Cerebellar nuclear complex (tissue), 1 donor: ENCODE measurements at places on chromosomes 5 and 9.

GRCh38 chr9:91845879-91846278 is 104.1 kb downstream of the ROR2 start:
- DNase-seq = no peak

DNA sequence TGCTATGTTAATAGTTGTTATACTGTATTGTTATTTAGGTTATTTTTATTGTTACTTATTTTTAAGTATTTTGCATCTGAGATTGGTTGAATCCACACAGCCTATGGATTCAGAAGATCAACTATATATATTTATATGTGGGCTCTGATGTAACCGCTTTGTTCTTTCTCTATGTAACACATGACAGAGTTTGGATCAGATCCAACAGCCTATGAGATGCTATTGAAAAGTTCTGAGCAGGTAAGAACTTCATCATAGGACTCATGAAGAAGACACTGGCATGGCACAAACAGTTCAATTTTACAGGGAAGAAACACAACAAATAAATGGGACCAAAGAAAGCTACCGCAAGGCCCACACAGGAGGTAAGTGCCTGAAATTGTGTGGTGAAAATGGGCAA is 93.4 kb downstream of the GNAQ start:
- no peak for DNase-seq

GRCh38 chr5:151745071-151745705 is 13.2 kb downstream of the ATOX1 start:
- DNase-seq = no peak

DNA sequence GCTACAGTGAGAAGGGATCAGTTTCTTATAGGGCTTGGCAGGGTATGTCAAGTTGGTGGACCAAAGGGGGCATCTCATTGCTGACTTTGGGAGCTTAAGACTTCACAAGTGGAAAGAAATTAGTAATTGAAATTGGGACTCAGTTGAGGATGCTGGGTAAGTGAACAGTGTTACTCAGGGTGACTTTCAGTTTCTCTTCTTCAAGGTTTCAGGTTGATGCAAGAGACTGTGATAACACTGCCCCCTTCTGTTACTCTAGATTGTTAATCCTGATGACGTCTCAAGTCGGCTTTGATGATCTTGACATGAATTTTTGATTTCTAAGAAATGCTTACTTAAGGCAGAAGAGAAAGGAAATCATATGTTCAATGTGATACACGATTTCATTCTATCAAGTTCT is 21.3 kb downstream of the KCTD16 start:
- no peak for DNase-seq

GRCh38 chr5:100546001-100546400 is 10.8 kb downstream of the FAM174A start:
- no peak for DNase-seq

- no peak for DNase-seq
Observed at GRCh38 chr9:99366621-99367020, 144.5 kb downstream of the SEC61B start.

DNA sequence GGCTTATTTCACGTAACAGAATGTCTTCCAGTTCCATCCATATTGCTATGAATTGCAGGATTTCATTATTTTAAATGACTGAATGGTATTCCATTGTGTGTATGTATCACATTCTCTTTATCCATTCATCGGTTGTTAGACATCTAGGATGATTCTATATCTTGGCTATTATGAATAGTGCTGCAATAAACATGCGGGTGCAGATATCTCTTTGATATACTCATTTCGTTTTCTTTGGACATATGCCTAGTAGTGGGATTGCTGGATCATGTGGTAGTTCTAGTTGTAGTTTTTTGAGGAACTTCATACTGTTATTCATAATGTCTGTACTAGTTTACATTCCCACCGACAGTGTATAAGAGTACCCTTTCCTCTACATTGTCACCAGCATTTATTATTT is 460.5 kb downstream of the MAN2A1 start:
- no peak for DNase-seq

- DNase-seq = no peak
Observed at GRCh38 chr5:111117136-111117535, 25.0 kb downstream of the WDR36 start.

DNA sequence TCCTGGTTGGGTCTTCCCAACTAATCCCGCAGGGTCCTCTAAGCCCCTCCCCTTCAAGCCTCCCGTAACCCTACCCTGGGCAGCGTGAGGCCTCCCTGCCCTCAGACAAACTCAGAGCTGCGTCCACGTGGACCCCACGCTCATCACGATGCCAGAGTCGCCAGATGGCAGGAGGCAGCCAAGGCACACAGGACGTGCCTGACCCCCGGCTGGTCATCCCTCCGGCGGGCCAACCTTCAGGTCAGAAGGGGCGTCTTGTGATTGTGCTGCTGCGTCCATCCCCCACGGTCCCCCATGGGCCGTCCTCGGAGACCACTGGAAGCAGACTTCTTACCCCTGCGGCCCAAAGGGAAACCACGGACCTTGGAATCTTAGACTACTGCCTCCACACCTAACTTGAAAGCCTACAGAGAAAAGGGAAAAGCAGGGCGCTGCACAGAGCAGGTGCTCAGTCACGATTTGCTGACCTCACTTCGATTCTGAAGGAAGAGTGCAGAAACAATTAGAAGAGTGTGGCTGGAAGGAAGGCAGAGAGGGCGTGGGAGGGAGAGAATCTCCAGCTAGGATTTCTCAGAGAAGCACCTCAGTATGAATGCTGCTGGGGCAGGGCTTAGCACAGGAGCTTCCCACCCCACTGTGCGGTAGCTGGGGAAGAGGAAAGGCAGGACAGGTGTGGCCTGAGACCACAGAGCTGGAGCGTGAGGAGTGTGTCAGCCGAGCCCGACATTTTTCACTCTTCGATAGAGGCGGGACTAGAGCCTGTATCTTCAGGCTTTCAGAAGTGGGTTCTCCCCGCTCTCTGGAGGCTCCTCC is 174.8 kb downstream of the ERCC6L2 start:
- no peak for DNase-seq

DNA sequence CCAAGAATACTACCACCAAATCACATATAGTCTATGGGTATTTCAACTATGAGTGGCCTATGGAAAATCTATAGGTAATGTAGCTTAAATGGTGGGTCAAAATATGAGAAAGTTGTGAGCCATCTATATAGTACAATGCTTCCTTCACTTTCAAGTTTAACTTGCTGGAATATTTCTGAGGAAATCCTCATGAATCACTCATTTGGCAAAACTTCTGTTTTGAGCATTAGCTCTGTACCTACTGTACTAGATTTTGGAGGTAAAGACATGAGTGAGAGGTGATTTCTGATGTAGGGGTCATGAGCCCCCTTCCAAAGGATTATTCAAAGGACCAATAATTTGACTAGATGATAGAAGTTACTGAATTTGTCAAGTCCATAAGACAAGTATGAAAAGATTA is 80.6 kb upstream of the DAB2 start:
- DNase-seq = no peak

- no peak for DNase-seq
Observed at GRCh38 chr5:32116574-32117313, 57.4 kb downstream of the GOLPH3 start.

- DNase-seq = no peak
Observed at GRCh38 chr5:40432836-40433235, 246.9 kb upstream of the PTGER4 start.

GRCh38 chr9:37046683-37047082 is 12.6 kb upstream of the PAX5 start:
- DNase-seq = no peak

GRCh38 chr5:109239456-109239855 is 170.3 kb downstream of the PJA2 start:
- no peak for DNase-seq

DNA sequence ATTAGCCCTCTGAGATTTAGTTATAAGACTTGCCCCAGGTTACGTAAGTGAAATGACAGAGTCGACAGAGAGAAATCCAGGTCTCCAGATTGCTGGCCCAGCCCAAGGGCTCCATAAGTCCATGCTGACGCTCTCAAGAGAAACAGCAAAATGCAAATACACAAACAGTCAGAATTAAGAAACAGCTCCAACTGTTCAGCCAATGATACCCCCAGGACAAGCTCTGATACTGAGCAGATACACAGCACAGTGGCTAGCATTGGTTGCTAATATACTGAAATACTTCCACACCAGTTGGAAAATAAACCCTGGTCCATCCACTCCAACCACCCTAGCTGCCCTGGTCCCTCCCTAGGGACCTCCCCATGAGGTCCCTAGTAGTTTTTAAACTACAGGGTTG is 94.2 kb downstream of the CDK5RAP2 start:
- DNase-seq = no peak
